ENCODE measurements at places on chromosomes 7 and 10. TPM values are rescaled to one million over a fixed set of nuclear protein-coding genes. Genes with fewer than 3 reads are reported as not detected.

The PPP1R17 gene
- not detected for total RNA-seq

The CCL26 gene
- not detected for total RNA-seq

The SLC29A4 gene
- 0.42 TPM for total RNA-seq

DNA sequence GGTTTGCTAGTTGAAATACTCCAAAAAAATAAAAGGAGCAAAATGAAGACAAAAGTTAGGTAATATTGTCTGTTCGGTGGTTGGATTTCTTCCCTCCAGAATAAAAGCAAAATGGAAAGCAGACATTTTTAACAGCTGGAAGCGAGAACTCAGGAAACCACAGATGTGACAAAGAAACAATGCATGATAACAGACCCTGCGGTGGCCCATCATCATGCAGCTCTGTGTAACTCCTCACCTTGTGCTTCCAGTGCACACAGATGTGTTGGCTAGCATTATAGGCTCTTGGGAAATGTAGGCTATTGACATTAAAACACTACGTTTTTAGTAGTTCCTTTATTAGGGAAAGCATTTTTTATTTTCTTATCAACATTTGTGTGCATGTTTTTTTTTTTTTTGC is 53.9 kb upstream of the ARL4A start:
- DNase-seq: peak; percentile 11

- DNase-seq: no peak
Observed at GRCh38 chr7:39754326-39755120, 131.2 kb downstream of the RALA start.

GRCh38 chr7:135704698-135705097 is 23.3 kb downstream of the SLC13A4 start:
- DNase-seq: no peak

- DNase-seq: no peak
Observed at GRCh38 chr7:4159154-4159501, 523.0 kb upstream of the FOXK1 start.

DNA sequence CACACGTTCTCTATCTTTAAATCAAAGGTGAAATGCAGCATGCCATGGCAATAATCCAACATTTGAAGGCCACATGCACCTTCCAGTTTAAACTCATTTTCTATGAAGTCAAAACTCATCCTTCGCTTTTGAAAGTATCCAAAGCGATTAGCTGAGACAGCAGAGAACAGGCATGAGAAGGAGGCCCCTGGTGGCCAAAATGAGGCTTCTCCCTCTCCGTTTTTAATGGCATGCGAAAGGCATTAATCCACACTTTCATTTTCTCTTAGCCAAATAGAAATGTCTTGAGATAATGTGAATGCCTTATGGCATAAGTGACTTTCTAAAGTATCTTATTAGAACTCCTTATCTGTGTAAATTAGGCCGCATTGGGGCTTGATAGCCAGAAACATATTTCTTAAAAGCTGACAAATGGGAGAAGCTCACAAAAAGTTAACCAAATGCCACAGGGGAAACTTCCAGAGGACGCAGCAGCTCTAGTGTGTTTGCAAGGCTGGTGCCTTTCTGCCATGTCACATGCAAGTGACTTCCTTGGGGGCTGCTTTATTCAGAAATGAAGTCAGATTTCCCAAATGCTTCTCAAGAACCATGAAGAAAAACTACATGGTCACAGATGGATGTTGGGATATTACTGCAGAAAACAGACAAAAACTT is 1189.6 kb downstream of the SORCS1 start:
- DNase-seq: peak; percentile 5

DNA sequence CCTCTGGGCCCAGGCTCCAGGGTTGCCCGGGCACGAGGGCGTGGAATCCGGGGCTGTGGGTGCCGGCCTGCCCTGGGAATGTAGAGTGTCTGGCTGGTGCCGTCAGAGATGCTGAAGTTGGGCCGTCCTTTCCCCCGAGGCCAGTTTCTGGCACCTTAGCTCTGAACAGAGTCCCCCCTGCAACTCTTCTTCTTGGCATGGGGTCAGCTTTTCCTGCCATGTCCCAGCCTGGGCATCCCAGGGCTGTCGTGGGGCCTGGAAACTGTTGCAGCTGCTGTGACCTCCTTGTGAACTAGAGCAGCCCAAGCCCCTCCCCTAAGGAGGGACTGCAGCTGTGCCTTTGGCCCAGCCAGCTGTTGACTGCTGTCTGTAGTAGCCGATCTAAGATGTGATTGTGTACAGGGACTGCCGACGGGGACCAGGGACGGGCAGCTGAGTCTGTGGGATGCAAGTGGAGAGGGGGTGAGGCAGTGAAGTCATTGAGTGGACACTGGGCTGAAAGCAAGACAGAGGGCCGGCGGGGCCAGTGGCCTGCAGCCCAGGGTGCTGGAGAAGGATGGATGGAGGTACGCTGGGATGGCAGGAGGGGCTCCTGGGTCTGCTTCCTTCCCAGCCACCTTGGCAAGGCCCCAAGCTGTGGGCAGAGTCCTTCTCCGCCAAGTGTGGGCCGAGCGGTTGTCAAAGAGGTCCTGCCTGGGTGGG is 35.8 kb downstream of the GBX1 start:
- no peak for DNase-seq

DNA sequence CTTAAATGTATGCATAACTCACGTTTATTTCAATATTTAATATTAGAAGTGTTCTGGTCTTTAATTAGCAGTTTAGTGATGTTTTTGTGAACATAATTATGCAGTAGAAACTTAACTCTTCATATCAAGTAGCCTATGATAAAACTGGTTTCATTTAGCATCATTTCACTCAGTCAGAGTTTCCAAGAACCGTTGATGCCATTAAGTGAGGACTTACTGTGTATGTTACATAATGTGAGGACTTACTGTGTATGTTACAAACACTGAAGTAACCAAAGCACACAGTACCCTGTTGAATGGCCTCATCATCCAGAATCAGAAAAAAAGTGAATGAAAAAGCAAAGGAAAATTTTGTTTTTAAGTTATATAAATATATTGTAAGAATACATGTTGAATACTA is 32.9 kb upstream of the PBLD start:
- DNase-seq: no peak

Data from activated naive CD4-positive, alpha-beta T cell treated with anti-CD3 and anti-CD28 coated beads for 36 hours (primary cell).